Epithelial cell of prostate (primary cell): ENCODE measurements at places on chromosomes 5 and 9.

- no peak for DNase-seq
These were observed 66.4 kb upstream of the TMC1 start for GRCh38 chr9:72454871-72455491.

DNA sequence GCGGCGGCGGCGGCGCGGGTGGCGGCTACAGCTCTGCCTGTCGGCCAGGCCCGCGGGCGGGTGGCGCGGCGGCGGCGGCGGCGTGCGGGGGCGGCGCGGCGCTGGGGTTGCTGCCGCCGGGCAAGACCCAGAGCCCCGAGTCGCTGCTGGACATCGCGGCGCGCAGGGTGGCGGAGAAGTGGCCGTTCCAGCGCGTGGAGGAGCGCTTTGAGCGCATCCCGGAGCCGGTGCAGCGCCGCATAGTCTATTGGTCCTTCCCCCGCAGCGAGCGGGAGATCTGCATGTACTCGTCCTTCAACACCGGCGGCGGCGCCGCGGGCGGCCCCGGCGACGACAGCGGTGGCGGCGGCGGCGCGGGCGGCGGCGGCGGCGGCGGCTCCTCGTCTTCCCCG, 296 bp downstream of the ZSWIM6 start:
- no peak for DNase-seq

GRCh38 chr5:11222169-11222568, 461.1 kb upstream of the DAP start:
- peak; percentile 5 for DNase-seq

- no peak for DNase-seq
These were observed 12.4 kb upstream of the SIL1 start for GRCh38 chr5:139210585-139210984.
